Stimulated activated CD8-positive, alpha-beta memory T cell treated with anti-CD3 and anti-CD28 coated beads, Interleukin-7, amount 100 ng/mL, for 1 hour (primary cell): ENCODE measurements at places on chromosomes 7 and 10.

DNA sequence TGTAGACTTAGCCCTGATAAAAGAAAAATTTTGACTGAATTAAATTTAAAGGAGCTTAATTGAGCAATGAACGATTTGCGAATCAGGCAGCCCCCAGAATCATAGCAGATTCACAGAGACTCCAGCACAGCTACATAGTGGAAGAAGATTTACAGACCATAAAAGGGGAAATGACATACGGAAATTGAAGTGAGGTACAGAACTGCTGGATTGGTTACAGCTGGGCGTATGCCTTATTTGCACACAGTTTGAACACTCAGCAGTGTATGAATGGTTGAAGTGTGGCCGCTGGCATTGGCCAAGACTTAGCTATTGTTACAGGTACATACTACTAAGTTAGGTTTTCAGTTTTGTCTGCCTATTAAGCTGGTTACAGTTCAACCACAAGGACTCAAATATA, 433.5 kb upstream of the CELF2 start:
- no peak for DNase-seq

- no peak for DNase-seq
Observed at GRCh38 chr7:28685644-28686417, 272.3 kb downstream of the TRIL start.

DNA sequence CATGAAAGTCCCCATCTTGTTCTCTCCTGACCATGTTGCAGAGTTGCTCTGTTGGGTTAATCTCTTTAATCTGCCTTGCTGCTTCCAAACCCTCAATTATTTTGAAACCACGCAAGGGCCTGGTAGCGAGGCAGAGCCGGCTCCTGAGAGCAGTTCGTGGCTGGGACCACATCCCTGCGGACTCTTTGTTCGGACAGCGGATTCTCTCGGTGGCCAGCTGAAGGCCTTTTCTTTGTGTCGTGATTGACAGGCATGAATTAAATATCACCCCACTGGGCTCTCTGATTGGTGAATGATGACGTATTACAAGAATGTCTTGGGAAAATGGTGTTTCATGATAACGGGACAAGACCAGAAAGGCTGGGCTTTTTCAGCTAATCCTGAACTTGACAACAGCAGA, 66.9 kb upstream of the ARHGAP21 start:
- DNase-seq = no peak

DNA sequence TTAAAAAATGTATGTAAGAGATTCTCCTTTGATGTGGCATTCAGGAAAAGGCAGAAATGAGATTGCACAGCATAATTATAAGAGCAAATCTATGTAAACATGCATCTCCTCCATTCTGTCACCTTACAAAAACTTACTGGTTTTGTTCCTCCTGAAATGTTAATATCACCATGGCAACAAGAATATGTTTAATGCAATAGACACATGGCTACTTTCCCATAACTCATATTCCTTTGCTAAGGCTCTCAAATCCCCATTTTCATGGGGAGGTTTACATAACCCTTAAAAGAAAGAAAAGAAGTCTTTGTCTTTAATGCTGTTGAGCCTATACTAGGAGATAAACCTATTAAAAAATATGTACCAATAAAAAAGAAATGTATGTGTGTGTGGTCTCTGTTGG, 136.2 kb downstream of the ANK3 start:
- DNase-seq = no peak

- DNase-seq = no peak
Observed at GRCh38 chr7:32680259-32681173, 185.2 kb downstream of the AVL9 start.

DNA sequence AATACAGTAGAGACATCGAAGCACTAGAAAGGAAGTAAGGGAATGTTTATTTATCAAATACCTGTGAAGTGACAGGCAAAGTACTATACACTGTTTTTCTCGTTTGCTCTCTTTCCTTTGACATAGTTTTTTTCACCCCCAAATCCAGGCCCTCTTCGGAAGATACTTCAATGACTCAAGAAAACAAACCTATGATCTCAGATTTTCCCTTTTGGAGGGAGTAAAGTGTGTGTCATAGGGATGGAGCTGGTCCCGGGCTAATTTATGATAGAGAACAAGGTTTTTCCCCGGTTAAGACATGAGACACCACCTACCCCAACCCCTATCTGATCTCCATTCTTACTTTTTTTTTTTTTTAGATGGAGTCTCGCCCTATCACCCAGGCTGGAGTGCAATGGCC, 61.7 kb downstream of the MAP3K8 start:
- no peak for DNase-seq

DNA sequence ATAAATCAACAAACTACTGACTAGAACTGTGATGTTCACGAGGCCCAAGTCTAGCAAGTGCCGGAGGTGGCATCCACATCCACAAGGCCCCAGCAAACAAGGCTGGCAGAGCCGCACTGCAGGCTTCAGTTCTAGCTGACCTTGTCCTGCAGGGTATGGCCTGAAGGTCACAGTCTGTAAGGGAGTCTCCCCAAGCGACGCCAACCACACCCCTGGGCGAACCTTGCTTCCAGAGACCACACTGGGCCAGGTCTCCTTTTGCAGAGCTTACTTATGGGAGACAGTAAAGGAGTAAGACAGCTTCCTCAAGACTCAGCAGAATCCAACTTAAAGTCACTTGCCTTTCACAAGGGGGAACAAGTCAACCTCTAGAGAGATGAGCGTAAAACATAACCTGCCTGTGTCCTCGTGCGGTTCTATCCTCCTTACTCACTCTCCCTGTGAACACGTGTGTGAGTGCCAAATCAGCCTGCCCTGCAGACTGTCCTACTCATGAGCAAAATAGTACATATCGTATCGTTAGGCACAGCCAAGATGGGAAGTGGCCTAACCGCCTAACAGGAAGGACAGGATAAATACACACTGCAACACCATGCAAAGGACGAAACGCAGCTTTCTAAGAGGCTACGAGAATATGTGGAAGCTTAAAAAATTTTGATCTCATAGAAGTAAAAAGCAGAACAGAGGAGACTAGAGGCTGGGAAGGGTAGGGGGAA, 22.7 kb downstream of the FAM53B start:
- no peak for DNase-seq

- no peak for DNase-seq
Observed at GRCh38 chr7:143408686-143409561, at the start of gene EPHA1. Gene EPHA1, minus strand, starts transcription at chr7:143408856. Its CDS starts 51 bp downstream, at chr7:143408805.

DNA sequence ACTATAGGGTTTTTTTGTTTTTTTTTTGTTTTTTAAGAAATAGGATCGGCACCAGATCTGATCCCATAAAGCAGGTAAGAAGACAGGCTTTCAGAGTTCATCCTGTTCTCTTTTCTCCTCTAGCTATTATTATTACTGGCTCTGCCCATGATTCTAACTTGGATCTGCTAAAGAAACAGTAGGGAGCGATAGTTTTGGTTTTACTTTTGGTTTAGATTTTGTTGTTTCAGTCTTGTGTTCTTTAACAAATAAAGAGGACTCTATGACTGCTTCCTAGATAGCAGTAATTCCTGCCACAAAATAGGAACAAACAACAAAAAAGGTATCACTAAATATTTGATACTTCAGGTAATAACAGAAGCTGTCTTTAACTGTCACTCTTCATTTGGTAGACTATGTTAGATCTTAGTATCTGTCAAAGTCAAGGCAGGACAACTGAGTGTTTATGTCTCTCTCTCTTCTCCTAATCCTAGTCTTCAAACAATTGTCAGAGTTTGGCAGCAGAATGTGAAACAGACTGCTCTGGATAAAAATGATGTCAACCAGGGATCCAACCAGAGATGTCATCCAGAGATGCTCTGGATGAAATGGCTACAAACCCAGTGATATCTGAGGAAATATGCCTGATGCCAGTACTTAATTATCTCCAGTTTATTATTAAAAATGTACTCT, 99.8 kb downstream of the KMT2C start:
- DNase-seq = no peak

DNA sequence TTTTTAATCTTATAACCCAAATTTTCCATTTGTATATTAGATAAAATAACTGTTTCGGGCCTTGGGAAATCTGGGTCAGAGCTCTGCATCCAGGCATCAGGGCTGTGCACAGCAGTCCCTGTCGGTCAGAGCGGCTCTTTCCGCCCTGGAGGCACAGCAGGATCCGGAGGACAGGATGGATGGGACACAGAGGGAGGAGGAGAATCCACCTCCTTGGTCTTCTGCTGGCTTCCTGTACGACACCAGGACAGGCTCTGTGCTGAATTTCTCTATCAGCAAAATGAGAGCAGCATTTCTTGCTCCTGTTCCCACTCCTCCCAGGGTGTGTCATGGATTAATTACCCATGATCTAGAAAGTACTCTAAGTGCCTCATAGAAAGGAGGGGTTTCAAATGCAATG, 254.9 kb downstream of the SKAP2 start:
- no peak for DNase-seq

- no peak for DNase-seq
Observed at GRCh38 chr10:119265691-119266090, 58.3 kb downstream of the GRK5 start.

DNA sequence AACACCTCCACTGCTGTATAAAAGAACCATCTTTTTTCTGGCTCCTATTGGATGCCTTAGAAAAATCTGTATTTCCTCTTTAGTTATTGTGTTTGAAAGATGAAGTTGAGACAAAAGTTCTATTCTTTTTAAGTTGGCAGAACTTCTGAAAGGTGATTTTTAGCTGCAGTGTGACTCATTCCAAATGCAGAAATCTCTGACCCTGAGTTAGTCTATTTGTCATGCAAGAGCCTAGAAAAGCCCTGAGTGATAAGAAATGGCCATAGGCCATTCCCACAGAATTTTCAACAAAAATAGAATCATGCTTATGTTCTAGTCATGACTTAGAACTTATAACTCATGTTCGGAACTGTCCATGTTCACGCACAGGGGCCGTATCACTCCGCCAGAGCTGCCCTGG, 89.1 kb downstream of the EGFR start:
- DNase-seq = no peak

DNA sequence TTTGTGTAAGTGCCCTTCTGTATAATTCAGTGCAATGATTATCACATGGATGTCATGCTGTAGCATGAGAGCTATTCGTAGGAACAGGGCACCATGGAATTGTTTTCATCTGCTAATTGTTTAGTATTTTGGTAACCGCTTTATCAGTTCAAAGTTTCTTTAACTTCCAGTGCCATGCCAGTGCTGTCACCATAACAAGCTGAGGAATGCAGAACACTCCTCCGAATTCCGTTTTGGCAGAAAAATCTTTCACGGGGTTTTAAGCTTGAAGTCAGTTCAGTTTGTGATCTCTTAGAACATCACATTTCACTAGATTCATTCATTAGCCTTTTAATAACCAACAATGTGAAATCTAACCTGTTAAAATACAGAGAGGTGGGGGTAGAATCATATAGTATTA, 117.2 kb upstream of the SEMA3C start:
- DNase-seq = no peak

- no peak for DNase-seq
Observed at GRCh38 chr7:143269251-143269650, 6.0 kb downstream of the GSTK1 start.

DNA sequence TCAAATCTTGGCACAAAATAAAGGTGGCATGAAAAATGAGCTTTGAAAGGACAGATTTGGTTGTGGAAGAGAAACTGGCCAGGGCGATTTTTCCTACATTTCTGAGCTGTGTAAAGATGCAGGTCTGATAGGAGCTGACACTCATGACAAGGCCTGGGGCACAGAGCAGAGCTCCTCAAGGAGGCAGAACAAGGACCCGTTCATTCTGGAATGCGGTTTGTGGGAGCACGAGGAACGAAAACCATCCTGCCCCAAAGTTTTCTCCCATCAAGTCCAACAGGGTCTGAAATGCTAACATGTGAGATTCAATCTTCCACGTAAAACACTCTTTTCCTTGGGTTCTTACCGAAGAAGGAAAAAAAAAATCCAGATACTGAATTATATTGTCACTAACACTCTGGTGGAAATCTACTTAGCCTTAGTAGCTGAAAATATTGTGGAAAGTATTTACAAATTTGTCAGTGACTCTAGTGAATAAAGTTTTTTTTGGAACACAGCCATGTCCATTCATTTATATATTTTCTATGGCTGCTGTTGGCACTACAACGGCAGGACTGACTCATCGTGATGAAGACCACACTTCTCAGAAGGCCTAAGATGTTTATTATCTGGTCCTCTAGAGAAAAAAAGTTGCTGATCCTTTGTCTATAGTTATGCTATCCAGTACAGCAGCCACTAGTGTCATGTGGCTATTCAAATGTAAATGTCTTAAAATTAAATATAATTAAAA, 215.7 kb downstream of the BAMBI start:
- no peak for DNase-seq

DNA sequence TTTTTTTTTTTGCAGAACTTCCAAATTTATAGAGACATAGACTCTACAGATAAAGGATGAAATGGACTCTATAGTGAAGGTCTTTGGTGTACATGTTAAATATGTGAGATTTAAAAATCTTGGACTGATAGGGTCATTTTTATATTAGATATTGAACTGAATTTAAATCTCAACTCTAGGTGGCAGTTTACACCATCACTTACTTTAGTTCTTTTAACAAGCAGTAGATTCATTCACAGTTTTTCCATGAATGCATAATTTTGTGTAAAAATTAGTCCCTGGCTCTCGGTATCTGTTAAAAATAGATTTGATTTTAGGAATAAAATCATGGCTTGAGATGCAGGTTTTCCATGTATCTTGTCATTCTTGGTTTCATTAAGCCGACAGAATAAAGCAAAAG, 31.1 kb upstream of the SNX13 start:
- no peak for DNase-seq

DNA sequence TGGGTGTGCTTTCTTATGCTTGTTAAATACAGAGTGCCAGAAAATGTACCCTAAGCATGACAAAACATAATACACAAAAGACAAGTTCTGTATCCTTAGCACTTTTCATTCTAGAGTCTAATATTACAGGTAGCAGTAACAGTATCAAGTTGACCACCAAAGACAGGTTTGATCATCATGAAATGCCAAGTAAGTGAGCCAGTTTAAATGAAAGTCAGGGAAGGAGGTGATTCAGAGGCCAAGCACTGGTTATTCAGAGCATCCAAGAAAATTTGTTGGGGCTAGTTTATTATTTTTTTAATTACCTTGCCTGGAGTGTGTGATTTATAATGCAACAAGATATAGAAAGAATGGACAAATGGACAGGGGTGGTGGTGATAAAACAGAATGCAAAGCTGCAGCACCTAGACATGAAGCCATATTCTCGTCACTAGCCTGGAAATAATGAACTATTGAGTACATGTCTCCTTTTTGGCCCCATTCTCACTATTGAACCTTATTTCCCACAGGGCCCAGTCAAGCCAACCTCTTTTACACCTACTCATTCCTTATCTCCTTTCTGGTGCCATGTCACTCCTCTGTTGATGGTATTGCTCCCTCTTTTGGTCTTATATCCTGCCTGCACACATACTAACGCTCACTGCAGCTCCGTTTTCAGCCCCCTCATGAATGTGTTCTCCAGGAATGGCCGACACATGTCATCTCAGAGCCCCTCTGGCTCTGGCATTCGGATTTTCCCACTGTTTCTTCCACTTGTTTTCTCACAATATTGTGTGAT, 78.6 kb upstream of the GLCCI1 start:
- no peak for DNase-seq
